ENCODE measurements at places on chromosomes 3 and 15.

DNA sequence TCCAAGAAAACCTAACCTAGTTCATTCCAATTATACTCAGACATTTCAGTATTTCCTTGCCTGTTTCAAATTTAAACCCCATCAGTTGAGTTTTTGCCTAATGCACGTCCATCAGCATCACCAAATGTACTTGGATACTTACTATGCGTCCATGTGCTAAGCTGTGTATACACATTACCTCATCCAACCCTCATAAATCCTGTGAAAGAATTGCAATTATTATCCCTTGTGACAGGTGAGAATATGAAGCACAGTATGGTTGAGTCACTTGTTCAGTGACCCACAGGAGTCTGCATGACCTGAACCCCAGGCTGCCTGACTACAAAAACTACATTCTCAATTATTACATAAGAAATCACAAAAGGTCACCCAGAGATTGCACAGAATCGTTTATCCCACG, 2.5 kb downstream of the OR5K2 start:
- DNase-seq = no peak

DNA sequence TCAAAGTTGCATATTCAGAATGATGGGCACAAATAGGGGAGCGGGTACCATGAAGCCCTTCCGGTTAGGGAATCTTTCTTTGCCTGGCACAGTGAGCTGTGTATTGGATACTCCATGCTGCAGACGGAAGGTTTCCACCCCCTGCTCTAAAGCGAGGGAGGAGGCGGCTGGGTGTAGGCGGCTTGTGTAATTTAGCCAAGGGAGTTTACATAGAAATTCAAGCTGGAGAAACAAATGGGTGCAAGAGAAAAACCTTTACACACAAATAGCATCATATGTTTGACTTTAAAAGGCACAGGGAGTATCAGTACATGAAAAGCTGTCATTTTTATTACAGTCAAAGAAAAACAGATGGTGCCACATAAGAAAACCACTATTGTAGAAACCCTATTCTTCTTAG, 59.3 kb upstream of the ADCY5 start:
- no peak for DNase-seq

- DNase-seq = no peak
Measured at GRCh38 chr3:105812194-105812586, 56.6 kb downstream of the CBLB start.

- DNase-seq = no peak
Measured at GRCh38 chr3:53791317-53791716, 54.9 kb downstream of the CHDH start.

GRCh38 chr15:75416584-75416983, 34.9 kb downstream of the SIN3A start:
- no peak for DNase-seq

- DNase-seq = no peak
Measured at GRCh38 chr3:61679026-61679425, 117.7 kb downstream of the PTPRG start.

DNA sequence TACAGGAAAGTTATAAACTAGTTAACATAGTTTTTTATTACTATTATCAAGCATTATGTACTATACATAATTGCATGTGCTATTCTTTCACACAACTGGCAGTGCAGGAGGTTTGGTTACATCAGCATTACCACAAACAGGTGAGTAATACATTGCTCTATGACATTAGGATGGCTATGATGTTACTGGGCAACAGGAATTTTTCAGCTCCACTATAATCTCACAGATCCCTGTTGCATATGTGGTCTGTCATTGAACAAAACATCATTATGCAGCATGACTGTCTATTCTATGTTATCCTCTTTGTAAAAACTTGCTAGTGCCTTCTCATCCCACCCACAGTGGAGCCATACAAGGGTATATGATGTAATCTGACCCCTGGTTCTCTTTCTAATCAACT, 36.5 kb upstream of the PDZRN3 start:
- DNase-seq = no peak

DNA sequence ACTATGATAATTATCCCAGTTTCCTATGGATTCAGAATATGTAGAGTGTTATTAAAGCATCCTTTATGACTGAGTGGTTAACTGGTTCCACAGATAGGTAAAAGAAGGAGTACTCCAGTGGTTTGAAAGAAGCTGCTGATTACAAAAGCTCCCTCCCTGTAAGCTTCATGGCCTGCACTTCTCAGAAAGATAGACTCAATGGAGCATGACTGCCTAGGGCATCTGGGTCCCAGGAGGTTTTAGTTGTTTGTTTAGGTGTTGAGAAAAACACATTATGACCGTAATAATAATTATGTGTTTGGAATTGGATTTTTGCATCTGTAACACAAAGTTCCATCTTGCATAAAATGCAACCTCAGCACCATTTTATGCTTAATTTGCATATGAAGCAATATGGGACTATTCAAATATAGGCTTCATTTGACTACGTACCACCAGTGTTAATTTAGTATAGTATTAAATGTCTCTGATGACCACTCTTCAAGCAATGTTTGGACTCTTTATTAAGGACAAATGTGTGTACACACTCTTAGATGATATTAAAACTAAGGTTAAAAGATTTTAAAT, 121.1 kb downstream of the ROBO2 start:
- DNase-seq = no peak

GRCh38 chr3:71672340-71672739, 52.9 kb downstream of the EIF4E3 start:
- DNase-seq = no peak

DNA sequence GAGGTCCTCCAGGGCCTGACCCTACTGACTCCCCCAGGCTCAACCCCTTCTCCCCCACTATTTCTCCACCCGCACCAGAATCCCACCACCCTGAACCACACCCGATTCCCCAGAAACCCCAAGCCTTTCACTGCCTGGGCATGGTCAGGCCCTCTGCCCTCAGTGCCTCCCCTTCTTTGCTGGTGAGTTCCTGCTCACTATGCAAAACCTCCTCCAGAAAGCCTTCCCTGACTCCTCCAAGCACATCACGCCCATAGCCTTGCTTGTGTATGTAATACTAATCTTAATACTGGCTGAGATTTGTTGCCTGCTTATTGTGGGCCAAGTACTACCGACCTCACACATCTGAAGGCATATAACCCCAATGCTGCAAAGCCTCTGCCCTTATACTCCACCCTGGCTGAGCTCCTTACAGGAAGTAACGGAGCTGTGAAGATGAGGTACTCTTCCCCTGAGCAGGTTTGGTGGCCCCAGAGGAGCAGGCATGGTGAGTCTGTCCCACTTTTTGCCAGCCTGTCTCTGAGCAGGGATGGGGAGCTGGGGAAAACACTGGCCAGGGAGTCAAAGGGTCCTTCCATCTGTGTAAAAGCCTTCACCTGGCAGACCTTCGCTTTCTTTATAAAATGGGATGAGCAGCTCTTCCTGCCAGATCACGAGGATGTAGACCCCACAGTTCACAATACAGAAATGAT, 9.5 kb downstream of the RAB6B start:
- no peak for DNase-seq

GRCh38 chr3:45842851-45843625, 1.1 kb upstream of the LZTFL1 start:
- no peak for DNase-seq

- DNase-seq = no peak
Measured at GRCh38 chr15:51089041-51089440, 5.7 kb downstream of the TNFAIP8L3 start.
